ENCODE measurements at places on chromosomes 13 and 19.

DNA sequence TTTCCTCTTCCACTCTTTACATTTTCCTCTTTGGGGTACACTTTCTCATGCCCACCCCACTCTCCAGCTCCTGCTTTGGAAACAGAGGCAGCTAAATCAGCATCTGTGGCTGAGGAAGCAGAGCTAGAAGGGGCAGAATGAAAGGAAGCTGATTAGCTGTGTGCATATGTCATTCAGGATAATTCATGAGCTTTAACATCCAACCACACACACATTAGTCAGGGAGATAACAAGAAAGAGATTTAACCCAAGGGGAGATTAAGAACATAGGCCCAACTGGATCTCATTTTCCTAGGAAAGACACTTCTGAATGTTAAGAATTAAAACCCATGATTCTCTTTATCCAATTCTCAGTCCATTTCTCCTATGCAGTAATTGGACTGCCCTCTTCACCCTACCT is 405.5 kb downstream of the TBC1D4 start:
- no peak for DNase-seq

DNA sequence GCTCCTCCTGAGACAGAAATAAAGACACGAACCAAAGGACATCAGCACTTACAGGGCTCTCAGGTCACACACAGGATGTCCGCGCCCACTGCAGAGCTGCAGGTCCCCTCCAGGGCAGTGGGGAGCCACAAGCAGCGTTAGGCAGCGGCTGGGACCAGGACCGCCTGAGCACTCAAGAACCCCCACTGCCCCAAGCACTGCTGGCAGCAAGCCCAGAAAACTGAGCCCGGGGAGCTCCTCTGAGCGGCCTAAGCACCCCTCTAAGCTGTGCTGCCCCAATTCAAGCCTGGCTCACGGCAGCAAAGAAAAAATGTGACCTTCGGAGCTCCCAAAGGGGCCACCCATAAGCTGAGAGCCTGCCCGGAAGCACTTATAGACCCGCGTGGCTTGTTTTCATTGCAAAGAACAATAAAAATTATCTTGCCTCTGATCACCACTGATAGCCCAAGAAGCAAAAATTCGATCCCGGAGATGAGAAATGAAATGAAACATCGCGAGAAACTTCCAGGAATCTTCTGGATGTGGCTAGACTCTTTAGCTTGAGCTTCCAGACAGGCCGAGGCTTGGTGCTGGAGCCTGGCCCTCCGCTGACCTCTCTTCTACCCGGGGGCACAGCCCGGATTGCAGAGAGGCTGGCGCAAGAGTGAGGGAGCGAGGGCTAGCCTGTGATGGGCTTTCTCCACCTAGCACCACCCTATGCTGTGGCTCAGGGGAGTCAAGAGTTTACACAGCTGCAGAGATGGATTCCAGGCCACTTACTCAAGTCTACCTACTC is 6.3 kb downstream of the DPP9 start:
- no peak for DNase-seq

- DNase-seq = peak; percentile 28
These were observed 255.0 kb upstream of the SLITRK1 start for GRCh38 chr13:84137292-84137691.

DNA sequence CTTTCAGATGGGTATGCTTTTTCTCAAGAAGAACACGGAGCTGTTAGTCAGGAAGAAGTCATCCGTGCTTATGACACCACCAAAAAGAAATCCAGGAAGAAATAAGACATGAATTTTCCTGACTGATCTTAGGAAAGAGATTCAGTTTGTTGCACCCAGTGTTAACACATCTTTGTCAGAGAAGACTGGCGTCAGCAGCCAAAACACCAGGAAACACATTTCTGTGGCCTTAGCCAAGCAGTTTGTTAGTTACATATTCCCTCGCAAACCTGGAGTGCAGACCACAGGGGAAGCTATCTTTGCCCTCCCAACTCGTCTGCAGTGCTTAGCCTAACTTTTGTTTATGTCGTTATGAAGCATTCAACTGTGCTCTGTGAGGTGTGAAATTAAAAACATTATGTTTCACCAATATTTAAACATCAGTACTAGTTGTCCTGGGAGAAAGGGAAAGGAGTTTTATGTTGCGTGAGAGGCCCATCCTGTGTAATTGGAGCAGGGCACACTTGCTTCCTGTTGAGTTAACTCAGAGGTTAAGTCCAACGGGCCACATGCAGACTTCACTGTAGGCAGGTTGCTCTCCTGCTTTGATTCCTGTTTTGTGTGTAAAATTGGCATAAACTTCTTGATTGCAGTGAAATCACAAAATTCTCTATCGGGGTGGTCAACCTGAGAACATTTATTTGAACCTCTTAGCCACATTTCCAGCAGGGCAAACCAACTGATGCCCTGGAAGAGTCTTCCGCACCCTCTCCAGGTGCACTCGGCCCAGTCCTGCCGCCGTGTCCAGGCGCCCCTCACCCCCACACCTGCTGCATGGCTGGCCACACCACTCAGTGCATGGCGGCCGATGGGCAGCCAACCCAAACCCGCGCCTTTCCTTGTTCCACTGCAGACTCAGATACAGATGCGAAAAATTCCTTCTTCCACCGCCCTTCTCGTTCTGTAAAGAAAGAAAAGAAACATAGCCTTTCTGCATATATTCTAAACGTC is 31.6 kb downstream of the SHISA2 start:
- DNase-seq = peak; percentile 94

- DNase-seq = peak; percentile 67
These were observed 44.5 kb upstream of the GTF3A start for GRCh38 chr13:27379694-27380641.

DNA sequence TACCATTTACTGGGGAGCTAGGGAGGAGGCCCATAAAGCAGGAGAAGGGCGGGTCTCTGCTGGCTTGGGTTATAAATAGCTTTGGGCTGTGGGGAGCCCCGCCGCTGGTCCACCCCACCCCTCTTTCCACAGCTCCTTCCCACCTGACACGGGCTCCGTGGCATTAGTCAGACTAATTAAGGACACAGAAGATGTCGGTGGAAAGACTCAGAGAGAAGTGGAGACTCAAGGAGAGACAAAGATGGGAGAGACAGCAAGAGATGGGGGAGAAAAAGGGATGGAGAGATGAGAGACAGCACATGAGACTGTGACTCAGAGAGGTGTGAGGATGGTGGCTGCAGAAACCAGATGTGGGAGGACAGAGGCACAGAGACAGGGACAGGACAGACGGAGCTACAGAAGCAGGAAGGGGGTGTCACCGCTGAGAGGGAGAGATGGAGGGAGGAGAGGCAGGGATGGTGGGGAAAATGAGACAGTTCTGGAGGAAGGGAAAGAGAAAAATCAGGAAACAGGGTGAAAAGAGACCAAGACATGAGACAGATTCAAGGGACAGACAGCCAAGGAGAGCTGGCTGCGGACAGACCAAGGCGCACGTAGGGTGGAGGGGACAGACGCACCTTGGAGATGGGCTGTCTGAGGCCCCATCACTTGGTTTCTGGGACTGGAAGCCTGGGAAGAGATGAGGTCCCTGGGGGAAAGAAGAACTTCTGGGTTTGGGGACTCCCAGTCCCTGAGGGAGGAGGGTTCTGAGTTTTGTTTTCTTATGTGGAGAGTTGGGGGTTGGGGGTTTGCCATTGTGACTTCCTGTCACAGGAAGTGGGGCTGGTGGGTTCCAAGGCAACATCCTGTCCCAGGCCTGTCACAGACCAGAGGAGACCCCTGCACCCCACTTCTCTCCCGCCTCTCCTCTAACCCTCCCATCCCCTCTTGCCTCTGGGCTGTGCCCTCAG is 4.1 kb downstream of the ARHGEF1 start:
- DNase-seq = no peak

- DNase-seq = peak; percentile 33
These were observed 26.2 kb downstream of the RAP2A start for GRCh38 chr13:97460004-97460775.

- DNase-seq = no peak
These were observed 5.1 kb downstream of the REEP6 start for GRCh38 chr19:1495799-1496713.

DNA sequence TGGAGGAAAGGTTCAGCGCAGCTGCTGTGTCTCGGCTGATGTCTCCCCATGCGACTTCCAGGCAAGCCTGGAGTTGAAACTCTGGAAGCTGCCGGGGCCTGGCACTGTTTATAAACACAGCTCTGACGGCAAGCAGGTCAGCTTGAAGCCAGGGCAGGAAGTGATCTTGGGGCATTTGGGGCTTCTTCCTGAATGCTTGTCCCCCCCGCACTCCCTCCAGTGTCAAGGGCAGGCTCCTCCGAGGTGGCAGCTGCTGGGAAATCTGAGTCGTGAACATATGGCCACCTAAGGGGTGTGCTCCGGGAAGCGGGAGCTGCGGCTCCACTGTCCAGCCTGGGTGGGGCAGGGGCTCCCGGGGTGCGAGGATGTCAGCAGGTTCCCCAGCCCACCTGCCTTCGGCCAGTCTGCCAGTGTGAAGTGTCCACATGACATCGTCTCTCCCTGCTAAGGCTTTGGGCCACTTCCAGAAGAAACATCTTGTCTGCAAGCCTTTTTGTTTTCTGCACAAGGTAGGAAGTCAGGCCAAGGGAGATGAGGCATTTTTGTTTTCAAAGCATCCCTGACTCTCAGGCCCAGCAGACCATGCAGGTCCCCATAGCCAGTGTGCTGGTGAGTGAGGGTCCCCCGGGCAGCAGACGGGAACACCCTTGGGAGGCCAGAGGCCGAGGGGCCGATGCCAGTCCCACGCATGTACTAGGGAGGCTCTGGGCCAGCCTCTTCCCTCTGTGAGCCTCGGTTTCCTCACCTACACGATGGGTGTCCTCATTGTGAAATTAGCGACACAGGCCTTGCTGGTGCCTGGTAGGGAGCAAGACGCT is 2.7 kb downstream of the PIAS4 start:
- DNase-seq = peak; percentile 72

DNA sequence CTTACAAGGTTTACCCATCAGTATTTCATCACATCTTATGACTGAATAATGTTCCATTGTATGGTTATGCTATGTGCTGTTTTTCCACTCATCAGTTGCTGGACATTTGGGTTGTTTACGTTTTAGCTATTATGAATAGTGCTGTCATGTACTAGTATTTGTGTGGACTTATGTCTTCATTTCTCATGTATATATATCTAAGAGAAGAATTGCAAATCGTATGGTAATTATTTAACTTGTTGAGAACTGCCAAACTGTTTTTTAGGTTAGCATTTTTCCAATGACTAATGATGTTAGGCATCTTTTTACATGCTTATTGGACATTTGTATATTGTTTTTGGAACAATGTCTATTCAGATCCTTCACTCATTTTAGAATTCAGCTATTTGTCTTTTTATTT is 368.3 kb downstream of the LMO7 start:
- DNase-seq = no peak

- no peak for DNase-seq
These were observed 1.8 kb downstream of the LCP1 start for GRCh38 chr13:46179969-46180763.

DNA sequence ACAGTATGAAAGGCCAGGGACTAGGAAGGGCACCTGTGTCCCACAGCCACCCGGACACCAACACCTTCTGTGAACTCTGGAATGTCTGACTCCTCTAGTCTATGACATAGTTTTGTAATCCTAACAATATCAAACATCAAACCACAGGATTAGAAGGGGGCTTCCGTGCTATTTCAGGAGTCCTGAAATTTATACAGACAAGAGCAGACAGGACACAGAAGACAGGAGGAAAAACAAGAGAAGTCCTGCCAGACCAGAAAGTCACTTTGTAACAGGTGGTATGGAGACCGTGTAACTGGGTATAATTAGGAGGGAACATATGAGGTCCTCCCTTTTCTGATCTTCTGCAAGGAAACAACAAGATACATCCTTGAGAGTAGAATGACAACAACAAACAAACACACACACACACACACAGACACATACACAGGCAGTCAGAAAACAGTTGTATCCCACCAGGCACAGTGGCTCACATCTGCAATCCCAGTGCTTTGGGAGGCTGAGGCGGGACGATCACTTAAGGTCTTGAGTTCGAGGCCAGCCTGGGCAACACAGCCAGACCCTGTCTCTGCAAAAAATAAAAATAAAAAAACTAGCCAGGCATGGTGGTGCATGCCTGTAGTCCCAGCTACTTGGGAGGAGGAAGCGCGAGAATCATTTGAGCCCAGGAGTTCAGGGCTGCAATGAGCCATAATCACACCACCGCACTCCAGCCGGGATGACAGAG is 13.1 kb downstream of the INSR start:
- DNase-seq = no peak

DNA sequence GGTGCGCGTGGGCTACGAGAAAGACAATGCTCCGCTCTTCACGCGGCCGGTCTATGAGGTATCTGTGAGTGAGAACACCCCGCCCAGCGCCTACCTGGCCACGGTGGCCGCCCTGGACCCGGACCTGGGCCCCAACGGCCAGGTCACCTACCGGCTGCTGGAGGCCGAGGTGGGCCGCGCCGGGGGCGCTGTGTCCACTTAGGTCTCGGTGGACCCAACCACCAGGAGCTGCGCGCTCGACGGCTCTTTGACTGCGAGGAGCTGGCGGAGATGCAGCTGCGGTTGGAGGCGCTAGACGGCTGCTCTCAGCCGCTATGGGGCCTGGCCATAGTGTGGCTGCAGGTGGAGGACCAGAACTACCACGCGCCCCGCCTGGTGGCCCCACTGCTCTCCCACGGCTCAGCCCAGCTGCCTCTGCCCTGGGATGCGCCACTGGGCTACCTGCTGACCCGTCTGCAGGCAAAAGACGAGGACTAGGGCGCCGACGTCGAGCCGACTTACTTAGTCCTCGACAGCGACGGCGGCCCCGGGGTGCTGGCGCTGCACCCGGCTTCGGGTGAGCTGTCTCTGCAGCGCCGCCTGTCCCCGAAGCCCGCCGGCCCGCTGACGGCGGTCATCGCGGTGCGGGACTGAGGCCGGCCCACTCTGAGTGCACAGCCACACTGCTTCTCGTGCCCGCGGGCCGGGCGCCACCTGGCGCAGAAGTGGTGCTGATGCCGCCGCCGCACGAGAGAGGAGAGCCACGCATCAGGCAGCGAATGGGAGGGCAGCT is 173.0 kb downstream of the OLFM4 start:
- no peak for DNase-seq

DNA sequence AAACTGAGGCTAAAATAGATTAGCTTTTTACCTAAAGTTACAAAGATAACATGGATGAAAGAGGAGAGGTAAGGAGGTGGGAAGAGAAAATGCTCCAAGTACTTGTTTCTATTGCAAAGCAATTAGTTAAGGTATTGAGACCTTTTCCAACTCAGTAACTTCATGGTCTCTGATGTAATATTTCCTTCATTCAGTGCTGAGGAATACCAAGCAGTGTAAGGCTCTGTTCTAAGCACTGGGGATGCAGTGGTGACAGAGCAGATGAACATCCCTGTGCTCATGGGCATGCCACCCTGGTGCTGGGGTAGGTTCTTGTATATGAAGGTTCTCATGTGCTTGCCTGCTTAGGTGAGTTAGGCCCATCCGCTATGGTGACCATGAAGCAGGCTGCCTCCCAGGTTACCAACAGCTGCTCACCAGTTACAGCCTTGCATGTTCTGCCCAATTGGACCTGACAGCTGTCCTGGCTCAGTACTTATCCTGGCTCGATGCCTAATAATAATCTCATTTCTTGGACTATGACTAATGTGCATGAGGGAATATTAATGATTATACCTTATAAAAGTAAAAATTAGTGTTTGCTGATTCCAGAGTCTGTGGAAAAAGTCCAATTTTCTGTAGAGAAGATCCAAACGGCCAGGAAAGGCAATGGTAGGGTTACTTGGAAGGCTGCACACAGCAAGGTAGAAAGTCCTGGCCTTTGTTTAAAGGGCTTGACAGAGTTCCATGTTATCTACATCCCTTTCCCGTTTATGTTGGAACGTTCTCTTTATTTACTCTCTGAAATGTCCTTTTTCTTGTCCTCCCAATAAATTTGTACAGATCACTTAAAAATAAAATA is 48.3 kb downstream of the LATS2 start:
- no peak for DNase-seq

Data from mesenchymal stem cell (in vitro differentiated cells and primary cell).